Peyer's patch (tissue), 4 donors: ENCODE measurements at places on chromosomes 12 and 14. TPM values are rescaled to one million over a fixed set of nuclear protein-coding genes. Genes with fewer than 3 reads are reported as not detected.

The KRT6A gene
- total RNA-seq: not detected

The ADAM21 gene
- not detected for total RNA-seq

The GALNT9 gene
- not detected for total RNA-seq

The KRT6C gene
- total RNA-seq: 0.67 TPM

GRCh38 chr14:103881268-103882201 is 34.2 kb upstream of the PPP1R13B start:
- no peaks in the 10 kb centered on the region for H3K27me3 ChIP-seq
- H3K4me1 ChIP-seq: peaks cover 41% of the 10 kb centered on the region
- no peaks in the 10 kb centered on the region for H3K36me3 ChIP-seq
- no peak for DNase-seq

- DNase-seq: no peak
- no peaks in the 10 kb centered on the region for H3K4me1 ChIP-seq
- no peak overlapping the region for H3K27ac ChIP-seq
- H3K4me3 ChIP-seq: no peak overlapping the region
- H3K36me3 ChIP-seq: no peaks in the 10 kb centered on the region
- H3K27me3 ChIP-seq: no peaks in the 10 kb centered on the region
These were observed 51.7 kb upstream of the RTL1 start for GRCh38 chr14:100955201-100955600.

DNA sequence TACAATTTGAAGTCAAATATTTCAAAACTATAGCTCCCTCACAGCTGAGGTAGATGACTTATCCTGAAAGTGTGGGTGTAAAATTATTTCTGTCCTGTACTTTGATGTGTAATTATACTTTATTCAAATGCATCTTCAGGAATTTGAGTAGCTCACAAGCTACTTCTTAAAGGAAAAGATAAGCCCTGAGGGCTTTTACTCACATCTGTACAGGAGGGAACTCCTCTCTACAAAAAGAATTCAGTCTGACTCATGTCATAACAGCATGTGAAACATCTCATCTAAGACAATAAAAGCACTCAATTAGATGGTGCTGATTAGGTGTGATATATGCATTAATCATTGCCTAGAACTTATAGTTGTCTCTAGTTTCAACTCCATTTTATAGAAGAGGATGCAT is 452.0 kb downstream of the PRKD1 start:
- no peaks in the 10 kb centered on the region for H3K36me3 ChIP-seq
- no peaks in the 10 kb centered on the region for H3K4me1 ChIP-seq
- H3K27me3 ChIP-seq: no peaks in the 10 kb centered on the region
- no peak overlapping the region for H3K27ac ChIP-seq

DNA sequence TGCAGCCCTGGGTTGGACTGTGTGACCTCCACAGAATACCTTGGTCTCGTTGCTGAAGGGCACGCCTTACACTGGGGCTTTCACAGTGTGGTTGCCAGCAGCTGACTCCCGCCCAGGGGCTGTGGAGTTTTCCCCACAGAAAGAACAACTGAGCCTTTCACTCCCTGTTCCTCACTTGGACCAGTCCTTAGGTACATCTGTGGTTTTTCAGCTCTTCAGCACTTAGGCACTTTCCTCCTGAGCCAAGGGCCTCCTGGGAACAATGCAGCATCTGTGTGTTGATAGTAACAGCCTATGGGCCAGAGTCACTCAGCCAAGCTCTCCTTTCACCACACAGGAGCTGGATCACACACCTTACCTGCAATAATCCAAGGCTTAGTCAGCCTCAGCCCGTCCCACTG is 25.0 kb downstream of the ERP27 start:
- H3K27ac ChIP-seq: no peak overlapping the region
- H3K27me3 ChIP-seq: no peaks in the 10 kb centered on the region
- DNase-seq: no peak
- H3K36me3 ChIP-seq: no peaks in the 10 kb centered on the region
- H3K4me1 ChIP-seq: no peaks in the 10 kb centered on the region
- H3K4me3 ChIP-seq: no peak overlapping the region
